ENCODE measurements at places on chromosomes 2 and 18.

DNA sequence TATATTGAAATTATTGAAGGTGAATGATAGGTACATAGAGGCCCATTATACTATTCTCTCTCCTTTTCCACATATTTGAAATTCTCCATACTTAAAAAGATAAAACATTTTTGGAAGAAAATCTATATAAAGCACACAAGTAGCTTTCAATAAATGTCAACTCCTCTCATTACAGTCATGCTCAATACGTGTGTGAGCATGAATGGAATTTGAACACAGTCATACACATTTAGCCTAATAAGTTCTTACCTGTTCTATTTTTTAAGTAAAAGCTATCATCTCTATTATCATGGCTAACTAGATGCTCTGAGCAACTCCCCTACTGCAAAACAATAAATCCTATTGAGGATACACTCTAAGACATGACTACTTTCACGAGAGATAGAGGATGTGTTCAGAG is 41.9 kb upstream of the SPATS2L start:
- no peak for DNase-seq

DNA sequence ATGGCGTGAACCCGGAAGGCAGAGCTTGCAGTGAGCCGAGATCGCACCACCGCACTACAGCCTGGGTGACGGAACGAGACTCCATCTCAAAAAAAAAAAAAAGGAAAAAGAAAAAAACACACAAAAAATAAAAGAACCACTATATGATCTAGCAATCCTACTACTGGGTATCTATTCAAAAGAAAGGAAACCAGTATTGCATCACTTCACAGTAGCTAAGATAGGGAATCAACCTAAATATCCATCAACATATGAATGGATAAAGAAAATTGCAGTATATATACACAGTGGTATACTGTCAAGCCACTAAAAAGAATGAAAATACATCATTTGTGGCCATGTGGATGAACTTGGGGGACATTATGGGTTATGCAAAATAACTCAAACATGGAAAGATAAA is 37.9 kb downstream of the METTL21A start:
- DNase-seq: no peak

DNA sequence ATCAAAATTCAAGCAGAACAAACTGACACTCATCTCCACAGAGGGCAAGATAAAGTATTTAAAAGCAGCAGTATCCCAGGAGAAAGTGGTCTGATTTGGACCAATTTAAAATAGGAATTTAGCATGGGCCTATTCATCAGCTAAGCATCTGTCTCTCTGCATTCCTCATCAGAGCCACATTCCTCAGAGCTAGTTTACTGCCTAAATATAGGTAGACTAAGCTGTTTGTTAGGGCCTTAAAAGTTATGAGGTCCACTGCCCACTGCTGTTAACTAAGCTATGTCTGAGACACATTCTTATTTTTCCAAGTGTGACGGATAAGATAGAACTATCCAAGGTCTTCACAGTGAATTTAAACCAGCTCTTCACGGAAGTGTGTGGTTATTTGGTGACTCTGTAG is 17.6 kb downstream of the NEB start:
- no peak for DNase-seq

DNA sequence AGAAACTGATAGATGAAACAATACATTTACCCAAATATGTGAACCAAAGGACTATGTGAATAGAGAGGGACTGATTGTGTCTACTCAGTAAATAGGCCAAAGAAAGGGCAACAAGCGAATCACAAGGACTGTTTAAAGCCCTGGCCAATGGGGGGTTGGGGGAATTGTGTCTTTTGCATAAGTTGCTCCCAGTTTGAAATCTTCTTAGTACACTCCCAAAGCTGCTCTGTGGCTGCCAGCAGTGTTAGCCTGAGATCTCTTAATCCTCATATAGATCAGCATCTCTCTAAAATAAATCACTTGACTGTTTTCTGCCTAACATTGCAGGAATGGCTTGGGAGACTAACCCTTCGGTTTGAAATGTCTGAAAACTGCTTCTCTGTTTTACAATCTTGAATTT is 236.4 kb downstream of the PLCL1 start:
- no peak for DNase-seq

GRCh38 chr18:7760967-7761948 is 194.1 kb downstream of the PTPRM start:
- DNase-seq: no peak

DNA sequence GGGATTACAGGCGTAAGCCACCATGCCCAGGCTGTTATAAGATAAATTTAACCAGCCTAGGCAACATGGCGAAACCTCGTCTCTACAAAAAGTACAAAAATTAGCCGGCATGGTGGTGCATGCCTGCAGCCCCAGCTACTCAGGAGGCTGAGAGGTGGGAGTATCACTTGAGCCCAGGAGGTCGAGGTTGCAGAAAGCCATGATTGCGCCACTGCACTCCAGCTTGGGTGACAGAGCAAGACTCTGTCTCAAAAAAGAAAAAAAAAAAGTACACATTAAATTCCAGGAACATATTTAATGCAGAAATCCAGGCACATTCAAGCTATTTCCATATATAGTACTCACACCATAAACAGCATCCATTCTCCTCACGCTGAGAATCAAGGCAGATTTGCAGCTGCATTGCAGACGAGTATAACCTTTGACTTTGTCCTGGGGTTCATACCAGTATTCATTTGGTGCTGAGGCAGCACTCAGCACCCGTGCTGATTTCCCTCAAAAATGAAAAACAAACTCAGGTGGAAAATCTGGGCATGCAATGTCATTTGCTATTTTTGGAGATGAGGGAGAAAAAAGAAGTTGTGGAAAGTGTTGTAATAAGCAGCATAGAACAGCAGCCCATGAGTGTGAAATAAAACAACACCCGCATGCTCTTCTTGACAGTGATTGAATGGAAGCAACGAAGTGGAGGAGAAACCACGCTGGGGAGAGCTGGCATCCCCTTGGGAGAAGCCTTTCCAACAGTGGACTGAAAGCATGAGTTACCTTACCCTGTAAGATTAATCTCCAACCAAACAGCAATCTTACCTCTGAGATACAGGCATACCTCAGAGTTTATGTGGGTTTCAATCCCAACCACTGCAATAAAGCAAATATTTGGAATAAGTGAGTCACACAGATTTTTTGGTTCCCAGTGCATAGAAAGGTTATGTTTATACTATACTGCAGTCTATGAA is 46.8 kb upstream of the ANXA4 start:
- DNase-seq: no peak

GRCh38 chr2:109207176-109207575 is 78.2 kb downstream of the SH3RF3 start:
- no peak for DNase-seq

DNA sequence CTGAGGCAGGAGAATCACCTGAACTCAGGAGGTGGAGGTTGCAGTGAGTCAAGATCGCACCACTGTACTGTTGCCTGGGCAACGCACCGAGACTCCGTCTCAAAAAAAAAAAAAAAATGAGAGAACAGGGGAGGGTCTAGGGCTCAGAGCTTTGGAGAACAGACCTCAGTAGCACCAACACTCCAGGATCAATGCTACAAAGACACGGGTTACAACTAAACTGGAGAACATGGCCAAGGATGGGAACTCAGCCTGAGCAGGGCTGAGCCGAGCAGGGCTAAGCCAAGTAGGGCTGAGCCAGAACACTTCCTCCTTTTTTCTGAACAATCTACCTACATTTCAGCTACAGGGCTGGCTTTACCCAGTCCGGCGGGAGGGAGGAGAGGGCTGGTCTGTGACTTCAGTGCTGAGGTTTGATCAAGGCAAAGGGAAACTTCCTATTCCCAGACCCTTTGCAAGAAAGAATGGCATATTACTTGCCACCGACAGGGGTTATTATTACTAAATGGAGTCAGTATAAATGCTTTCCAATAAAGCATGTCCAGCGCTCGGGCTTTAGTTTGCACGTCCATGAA is 2.9 kb upstream of the CASP8 start:
- DNase-seq: no peak
